Amniotic stem cell (primary cell): ENCODE measurements at places on chromosomes 16 and 17.

DNA sequence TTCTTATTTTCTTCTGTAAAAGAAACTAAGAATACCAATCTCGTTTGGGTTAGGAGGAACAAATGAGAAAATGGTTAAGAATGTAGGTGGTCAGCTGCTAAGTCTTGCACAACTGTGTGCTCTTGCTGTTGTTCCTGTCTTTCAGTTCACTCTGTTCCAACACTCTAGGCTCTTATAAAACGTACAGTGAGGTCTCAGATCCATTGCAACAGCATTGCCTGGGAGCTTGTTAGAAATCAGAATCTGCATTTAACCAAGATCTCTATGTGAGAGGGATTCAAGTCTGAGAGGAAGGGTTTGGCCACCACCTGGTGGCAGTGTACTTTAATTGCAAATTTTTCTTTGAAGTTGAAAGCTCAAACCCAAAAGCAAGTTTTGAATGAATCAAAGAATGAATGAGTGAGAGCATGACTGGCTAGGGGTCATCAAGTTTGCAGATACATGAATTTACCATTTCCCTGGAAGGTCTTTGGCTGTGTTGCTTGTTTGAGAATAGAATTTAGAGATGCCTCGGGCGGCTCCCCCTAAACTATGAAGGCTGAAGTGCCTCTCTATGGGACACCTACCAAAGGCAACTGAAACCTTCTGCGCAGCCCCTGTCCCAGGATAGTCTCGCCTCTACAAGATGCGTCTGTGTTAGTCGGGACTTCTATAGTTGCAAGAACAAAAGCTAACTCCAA, 2.5 kb downstream of the ALOX15B start:
- no peak for DNase-seq

DNA sequence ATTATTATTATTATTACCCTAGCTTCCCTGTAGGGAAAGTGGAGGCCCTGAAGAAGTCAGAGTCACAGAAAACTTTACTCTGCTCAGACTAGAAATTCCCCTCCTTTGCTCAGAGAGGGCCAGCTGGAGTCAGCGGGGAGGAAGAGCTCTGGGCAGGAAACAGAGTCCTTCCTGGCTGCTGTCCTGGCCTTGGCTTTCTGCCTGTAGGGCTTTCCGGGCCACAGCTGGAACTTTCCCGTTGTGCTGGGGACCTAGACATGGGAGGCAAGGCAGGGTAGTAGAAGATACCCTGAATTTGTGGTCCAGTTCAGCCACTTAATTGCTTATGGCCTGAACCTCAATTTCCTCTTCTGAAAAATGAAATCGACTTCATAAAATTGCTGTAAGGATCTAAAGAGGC, 14.0 kb upstream of the CCL2 start:
- no peak for DNase-seq

DNA sequence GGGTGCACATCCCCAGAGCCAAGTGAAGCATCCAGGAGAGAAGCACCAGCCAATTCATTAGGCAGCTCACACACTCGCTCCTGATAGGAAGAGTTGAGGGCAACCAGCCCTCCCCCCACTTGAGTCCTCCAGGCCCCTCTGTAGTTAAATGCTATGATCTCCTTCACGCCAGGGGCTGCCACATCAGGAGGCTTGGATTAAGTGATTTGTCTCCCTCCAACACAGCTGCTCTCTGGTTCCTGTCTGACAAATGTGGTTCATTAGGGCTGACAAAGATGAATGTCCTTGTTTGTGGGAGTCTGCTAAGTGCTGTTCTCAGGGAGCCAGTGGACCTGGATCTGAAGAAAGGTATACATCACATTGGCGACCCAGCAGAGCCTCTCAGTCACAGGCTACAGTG, 94.5 kb upstream of the WSCD1 start:
- no peak for DNase-seq

- no peak for DNase-seq
These were observed 1.7 kb upstream of the MEOX1 start for GRCh38 chr17:43663383-43663782.

- no peak for DNase-seq
These were observed 234.6 kb downstream of the HS3ST3A1 start for GRCh38 chr17:13367154-13367553.

- no peak for DNase-seq
These were observed 9.8 kb downstream of the FSCN2 start for GRCh38 chr17:81537856-81538555.

GRCh38 chr17:14091367-14091766, 22.1 kb downstream of the COX10 start:
- DNase-seq = no peak

DNA sequence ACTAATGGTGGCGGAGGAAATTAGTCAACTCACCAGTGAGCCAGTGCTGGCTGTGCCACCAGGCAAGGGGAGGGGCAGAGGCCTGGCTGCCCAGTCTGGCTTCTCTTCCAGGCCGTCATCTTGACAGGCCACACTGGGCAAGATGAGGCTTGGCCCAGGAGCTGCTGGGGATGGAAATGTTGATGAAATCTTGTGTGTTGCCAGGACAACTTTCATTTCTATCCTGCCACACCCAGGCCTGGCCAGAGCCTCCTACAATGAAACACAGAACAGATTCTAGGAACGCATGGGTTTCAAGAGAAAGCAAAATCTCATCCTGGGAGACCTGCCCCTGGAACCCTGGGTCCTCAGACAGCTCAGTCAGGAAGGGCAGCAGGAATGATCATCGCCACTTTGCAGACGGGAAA, 9.3 kb downstream of the HEXIM2 start:
- no peak for DNase-seq

DNA sequence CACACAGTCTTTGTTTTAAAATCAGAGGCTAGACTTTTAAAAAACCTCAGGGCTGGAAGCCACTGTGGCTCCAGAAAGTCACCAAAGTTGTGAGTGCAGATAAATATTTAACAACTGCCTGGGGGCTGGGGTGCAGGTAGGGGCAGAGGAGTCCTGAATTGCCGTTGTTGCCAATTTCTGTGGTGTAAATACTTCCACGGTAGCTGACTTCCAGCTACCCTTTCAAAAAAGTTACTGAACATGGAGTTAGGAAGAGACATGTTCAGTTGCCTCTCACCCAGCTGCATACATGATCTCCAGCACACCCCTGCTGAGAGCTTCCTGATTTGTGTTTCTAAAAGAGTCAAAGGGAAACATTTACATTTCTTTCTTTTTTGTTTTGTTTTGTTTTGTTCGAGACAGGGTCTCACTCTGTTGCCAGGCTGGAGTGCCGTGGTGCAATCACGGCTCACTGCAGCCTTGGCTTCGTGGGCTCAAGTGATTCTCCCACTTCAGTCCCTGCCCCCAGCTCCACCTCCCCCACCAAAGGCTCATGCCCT, 58.7 kb downstream of the PLXDC1 start:
- DNase-seq = no peak

DNA sequence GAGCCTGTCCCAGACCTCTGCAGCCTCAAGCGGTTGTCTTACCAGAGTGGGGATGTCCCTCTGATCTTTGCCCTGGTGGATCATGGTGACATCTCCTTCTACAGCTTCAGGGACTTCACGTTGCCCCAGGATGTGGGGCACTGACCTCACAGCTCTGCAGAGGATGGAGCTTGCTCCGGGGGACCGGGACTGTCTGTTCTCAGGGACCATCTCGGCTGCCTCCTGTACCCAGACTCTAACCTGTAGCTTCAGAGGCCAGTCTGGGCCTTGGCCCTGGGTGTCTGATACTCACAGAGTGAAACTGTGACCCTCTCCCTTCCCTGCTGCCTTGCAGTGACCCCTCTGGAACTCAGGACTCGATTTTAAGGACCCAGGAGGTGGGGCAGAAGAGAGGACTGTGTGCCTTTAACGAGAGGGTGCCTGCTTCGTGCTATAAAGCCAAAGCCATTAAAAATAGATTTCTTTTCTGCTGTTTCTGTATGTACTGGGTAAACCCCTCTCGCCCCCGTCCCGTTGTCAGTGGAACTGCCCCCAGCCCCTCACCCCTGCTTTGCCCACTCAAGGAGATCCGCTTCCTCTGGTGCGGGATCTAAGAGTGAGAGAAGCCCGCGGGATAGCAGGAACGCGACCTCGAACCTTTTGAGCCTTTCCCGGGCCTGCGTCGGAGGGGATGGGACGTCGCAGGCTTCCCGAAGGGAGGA, 1.1 kb upstream of the LLGL2 start:
- no peak for DNase-seq

- no peak for DNase-seq
These were observed 11.3 kb upstream of the DCAF7 start for GRCh38 chr17:63538693-63539595.

- DNase-seq = no peak
These were observed 20.9 kb downstream of the SOCS1 start for GRCh38 chr16:11234884-11235702.

- DNase-seq = no peak
These were observed 852 bp upstream of the HELZ start for GRCh38 chr17:67245694-67246402.

GRCh38 chr17:61150686-61151299, 248.8 kb upstream of the TBX2 start:
- no peak for DNase-seq

DNA sequence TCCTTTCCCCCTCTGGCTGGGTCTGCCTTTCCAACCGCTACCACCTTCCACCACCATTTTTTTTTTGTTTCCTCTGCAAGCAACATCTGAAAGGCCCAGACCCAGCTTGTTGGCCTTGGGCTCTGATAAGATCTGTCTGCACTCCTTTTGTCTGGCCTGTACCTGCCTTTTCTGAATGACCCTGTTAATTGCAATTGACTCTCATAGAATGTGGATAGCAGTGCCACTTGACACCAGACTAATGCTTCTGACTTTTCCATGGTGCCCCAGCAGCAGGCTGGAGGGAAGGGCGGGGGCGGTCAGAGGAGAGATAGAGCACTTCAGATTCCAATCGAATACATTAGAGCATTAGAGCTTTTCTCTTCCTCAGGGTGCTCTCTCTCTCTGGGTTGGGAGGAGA, 538.9 kb downstream of the WWOX start:
- DNase-seq = no peak
